ENCODE measurements at places on chromosomes 2 and 18.

DNA sequence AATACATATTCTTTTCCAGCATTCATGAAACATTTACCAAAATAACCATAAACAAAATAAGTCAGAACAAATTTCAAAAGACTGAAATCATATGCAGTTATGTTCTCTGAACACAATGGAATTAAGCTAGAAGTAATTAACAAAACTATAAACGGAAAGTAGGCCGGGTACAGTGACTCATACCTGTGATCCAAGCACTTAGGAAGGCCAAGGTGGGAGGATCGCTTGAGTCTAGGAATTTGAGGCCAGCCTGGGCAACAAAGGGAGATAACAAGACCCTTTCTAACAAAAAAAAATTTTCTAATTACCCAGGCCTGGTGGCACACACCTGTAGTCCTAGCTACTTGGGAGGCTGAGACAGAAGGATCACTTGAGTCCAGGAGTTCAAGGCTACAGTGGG, 14.9 kb downstream of the ATAD2B start:
- DNase-seq, result peak; percentile 78

GRCh38 chr18:47737198-47737830, 193.1 kb downstream of the SMAD2 start:
- no peak for DNase-seq

- DNase-seq, result peak; percentile 66
These were observed 60.9 kb upstream of the MGAT5 start for GRCh38 chr2:134193006-134193405.

- peak; percentile 92 for DNase-seq
These were observed at the start of gene SCG2 for GRCh38 chr2:223601932-223602666. Gene SCG2 (minus strand): TSS chr2:223602361. CDS start chr2:223599282, 3,079 bp downstream.

Data from amniotic epithelial cell (primary cell).